Head of caudate nucleus (tissue), 42 donors: ENCODE measurements at places on chromosomes 5 and 9.

- no peak for DNase-seq
These were observed 1435.2 kb upstream of the CDH9 start for GRCh38 chr5:28473531-28474107.

DNA sequence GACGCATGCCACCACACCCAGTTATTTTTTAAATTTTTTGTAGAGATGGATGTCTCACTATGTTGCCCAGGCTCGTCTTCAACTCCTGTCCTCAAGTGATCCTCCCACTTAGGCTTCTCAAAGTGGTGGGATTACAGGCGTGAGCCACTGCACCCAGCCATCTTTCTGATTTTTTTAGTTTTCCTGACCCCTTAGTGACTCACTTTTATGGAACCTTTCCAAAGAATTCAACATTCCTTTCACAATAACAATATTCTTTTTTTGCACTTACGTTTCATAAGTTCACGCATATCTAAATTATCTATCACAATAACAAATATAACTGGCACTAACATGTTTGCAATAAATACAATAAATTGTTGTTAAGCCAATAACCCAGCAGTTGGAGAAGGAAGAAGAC is 8.5 kb downstream of the ELOVL7 start:
- DNase-seq = no peak

- DNase-seq = no peak
These were observed 50.3 kb downstream of the AP3S1 start for GRCh38 chr5:115892021-115892420.

- no peak for DNase-seq
These were observed 353.3 kb upstream of the CD180 start for GRCh38 chr5:67549947-67550346.
